ENCODE measurements at places on chromosomes 3 and 15.

DNA sequence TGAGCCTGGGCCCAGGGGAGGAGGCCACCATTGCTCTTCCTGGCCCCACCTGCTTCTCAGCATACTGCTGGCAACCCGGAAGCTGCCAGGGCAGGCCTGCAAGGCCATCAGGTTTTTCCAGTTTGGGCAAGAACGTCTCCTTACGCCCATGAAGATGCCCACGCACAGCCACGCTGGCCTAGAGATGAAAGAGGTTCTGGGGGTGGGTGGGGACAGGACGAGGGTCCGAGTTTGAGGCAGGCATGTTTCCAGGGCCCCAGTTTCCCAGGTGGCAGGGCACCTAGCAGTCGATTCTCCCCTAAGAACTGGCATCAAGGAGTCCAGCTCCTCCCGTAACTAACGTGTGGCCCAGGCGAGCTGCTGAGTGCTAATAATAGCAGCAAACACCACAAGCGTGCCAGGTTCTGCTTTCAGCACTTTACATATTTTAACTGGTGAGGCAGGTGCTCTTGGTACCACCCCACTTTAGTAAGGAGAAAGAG lies 45.8 kb downstream of the ZNF710 start:
- no peak for DNase-seq

- DNase-seq: peak; percentile 63
These were observed 169.7 kb downstream of the KCNMB2 start for GRCh38 chr3:178705925-178706324.

DNA sequence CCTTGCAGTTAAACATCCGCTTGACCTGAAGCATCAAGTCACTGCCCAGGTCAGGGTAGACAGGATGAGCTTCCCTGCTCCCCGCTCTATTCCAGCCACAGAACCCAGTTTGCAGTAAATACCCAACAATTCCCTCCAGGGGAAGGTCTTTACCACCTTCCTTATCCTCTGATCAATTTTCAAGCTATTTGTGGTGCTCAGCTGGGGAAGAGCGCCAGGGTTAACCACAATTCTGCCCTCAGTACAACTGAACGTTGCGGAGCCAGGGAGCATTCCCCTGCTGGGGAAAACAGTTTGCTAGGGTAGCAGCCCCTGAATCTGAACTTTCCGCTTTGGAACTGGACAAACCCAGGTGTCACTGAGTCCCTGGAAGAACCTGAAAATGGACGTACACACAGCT lies 28.5 kb downstream of the RBPMS2 start:
- DNase-seq: no peak

GRCh38 chr15:63070681-63071129 lies 28.2 kb downstream of the TPM1 start:
- DNase-seq: no peak

DNA sequence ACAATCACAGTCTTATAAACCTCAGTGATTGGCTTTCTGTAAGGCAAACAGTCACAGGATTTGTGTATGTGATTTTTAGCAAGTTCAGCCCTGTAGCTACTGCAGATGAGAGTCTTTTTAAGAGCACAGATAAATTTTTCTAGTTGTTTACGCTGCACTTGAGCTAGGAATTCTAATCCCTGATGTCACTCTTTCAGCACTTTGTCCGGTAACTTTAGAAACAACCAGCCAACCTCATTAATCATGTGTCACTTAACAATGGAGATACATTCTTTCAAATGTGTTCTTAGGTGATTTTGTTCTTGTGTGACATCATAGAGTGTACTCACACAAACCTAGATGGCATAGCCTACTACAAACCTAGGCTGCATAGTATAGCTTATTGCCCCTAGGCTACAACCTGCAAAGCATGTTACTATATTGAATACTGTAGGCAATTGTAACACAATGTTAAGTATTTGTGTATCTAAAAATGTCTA lies 36.8 kb upstream of the GOLGA6L2 start:
- DNase-seq: no peak
